ENCODE measurements at places on chromosomes 7 and 10. TPM values are rescaled to one million over a fixed set of nuclear protein-coding genes. Genes with fewer than 3 reads are reported as not detected.

The IKZF1 gene
- total RNA-seq, result 208 TPM

The GIMAP6 gene
- 43.2 TPM for total RNA-seq

The HOXA6 gene
- total RNA-seq, result not detected

The PRPS1L1 gene
- total RNA-seq, result not detected

The DNAAF5 gene
- total RNA-seq, result 40.4 TPM

The EBLN1 gene
- total RNA-seq, result not detected

The OR2A5 gene
- not detected for total RNA-seq

The MBLAC1 gene
- 2.6 TPM for total RNA-seq

The SLC13A1 gene
- total RNA-seq, result not detected

The CYP2C19 gene
- total RNA-seq, result not detected

The TMEM225B gene
- 4.1 TPM for total RNA-seq

The WDFY4 gene
- 0.09 TPM for total RNA-seq

The NME8 gene
- not detected for total RNA-seq

The ARHGEF35 gene
- 4.6 TPM for total RNA-seq

The RAB19 gene
- total RNA-seq, result 5.0 TPM

Data from activated naive CD4-positive, alpha-beta T cell treated with anti-CD3 and anti-CD28 coated beads, Interleukin-2, amount 50 U/mL, for 72 hours (primary cell).